ENCODE measurements at places on chromosomes 3 and 15. TPM values are rescaled to one million over a fixed set of nuclear protein-coding genes. Genes with fewer than 3 reads are reported as not detected.

The SPSB4 gene
- total RNA-seq = 35.1 TPM

DNA sequence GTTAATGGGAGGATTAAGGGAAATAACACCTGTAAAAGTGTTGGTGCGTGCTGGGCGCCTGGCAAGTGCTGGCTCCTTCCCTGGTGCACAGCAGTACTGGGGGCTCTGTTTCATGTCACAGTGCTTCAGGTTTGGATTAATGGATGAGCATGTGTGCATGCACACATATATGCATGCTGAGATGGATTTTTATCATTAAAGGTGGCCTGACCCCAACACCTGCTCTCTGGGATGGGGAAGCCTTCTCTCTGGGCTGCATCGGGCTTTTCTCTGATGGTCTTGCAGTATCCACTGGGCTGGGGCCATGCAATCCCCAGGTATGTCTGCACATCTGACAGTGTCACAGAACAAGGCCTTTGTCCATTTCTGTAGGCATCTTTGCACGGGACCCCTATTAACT is 127.5 kb upstream of the PLXNA1 start:
- no peak overlapping the region for H3K27ac ChIP-seq
- H3K36me3 ChIP-seq = peaks cover 2% of the 10 kb centered on the region
- H3K4me3 ChIP-seq = no peak overlapping the region
- DNase-seq = no peak
- peaks cover 8% of the 10 kb centered on the region for H3K4me1 ChIP-seq
- H3K27me3 ChIP-seq = no peaks in the 10 kb centered on the region

GRCh38 chr3:157199841-157200240 is 39.9 kb upstream of the CCNL1 start:
- no peaks in the 10 kb centered on the region for H3K27me3 ChIP-seq
- no peak for DNase-seq
- H3K27ac ChIP-seq = no peak overlapping the region
- H3K4me1 ChIP-seq = peaks cover 7% of the 10 kb centered on the region
- peaks cover 7% of the 10 kb centered on the region for H3K36me3 ChIP-seq
- no peak overlapping the region for H3K4me3 ChIP-seq

DNA sequence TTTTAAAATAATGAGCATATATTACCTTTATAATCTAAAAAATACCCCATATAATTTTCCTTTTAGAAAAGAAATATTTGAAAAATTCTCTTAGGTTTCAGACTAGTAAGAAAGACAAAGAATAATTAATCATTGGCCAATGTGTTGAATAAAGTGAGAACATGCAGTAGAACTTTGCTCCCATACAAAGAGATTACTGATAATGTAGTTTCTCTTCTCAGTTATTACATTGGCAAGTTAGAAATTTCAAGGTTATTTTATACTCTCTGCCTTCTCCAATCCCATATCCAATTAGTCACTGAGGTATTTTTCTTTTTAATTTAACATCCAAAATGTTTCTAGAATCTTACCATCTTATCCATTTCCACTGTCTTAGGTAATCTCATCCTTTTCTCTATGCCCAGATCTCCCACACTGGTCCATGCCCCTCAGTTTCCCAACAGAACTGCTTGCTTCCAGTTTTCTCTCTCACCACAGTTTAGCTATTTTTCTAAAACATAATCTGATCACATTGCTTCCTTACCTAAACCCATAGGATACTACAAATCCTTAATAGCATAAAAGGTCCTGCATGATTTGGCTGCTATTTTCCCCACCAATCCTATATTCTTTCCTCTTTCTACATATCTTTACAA is 10.8 kb downstream of the XRN1 start:
- H3K4me3 ChIP-seq = no peak overlapping the region
- H3K36me3 ChIP-seq = peaks cover 9% of the 10 kb centered on the region
- no peak for DNase-seq

The NCBP2 gene
- 122 TPM for total RNA-seq

The CA12 gene
- 1.1 TPM for total RNA-seq

The SLC24A5 gene
- not detected for total RNA-seq

DNA sequence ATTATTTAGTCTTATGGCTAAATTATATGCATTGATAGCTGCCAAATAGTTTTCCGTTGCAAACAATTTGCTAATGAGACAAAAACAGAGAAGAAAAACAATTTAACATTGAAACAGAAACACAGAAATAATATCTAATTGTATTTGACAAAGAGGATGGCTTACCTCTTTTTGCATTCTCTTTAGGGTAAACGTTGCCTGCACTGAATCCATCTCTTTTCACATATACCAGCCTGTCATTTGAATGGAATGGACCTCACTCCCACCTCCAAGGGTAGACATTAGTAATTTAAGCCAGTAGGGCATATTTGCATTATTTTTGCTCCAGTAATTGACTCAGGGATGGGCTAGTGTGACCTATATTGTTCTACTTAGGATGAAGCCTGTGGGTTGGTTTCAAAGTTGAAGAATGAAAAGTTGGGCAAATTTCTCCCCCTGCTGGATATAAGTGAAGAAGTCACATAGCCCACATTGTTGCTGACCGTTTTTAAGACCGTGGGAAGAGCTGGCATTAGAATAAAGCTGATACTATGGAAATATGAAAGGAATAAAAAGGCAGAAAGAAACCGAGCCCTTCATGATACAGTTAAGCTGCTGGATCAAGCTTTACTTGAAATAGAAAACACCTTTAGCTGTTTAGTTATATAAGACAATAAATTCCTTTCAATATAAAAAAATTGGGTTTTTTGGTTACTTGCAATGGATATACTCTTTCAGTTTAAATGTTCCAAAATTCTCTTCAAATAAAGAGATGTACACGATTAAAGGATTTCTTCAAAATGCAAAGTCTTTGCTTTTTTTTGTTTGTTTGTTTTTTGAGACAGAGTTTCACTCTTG is 26.9 kb downstream of the PIERCE2 start:
- no peaks in the 10 kb centered on the region for H3K27me3 ChIP-seq
- H3K36me3 ChIP-seq = peaks cover 2% of the 10 kb centered on the region
- peaks cover 5% of the 10 kb centered on the region for H3K4me1 ChIP-seq
- H3K4me3 ChIP-seq = no peak overlapping the region
- no peak overlapping the region for H3K27ac ChIP-seq

DNA sequence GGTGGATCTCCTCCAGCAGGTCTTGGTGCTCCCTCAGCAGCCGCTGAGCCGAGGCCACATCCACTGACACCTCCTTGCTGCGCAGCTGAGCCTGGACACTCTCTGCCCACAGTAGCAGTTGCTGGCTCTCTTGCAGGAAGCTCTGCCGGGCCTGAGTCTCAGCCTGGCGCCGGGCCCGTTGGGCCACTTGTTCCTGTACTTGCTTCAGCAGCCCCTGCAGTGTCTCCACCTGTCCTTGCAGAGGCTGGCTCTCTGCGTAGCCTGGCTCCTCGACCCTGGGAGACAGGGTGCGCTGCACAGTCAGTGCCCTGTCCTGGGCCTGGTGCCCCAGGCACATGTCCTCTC is 15.5 kb downstream of the SPTBN5 start:
- no peaks in the 10 kb centered on the region for H3K36me3 ChIP-seq
- no peak overlapping the region for H3K27ac ChIP-seq
- H3K4me3 ChIP-seq = no peak overlapping the region

- no peaks in the 10 kb centered on the region for H3K27me3 ChIP-seq
- no peak overlapping the region for H3K27ac ChIP-seq
- no peak overlapping the region for H3K4me3 ChIP-seq
- H3K36me3 ChIP-seq = peaks cover 2% of the 10 kb centered on the region
- H3K4me1 ChIP-seq = peaks cover 6% of the 10 kb centered on the region
Measured at GRCh38 chr3:145704020-145704419, 457.0 kb downstream of the PLOD2 start.

DNA sequence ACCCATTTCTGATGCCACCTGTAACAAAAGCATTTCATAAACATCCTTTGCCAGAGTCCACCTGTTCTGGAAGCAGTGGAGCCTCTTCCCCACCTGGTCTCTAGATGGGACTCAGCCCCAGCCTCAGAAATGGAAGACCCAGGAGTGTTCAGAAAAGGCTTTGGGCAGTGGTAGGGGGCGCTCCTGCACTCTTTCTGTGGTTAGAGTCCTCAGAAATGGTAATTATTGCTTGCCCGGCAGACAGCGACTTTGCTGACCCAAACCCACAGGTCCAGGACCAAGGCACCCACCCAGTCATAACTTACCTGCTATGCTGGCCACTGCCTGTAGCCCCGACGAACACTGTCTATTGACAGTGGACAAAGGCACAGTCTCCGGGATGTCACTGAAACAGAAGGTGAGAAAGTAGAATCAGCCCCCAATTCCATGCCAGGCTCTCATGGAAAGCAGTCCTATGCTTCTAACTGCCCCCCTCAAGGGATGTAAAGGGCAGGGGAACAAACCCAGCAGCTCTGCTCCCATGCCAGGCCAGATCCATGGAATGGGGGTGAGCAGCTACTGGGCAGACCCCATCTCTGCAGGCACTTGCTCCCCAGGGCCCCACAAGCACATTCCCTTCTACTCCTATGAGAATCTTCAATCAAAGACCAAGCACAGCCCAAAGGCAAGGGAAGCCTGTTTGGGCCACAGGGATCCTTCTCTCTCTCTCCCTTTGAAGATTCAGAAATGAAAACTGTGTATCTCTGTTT is 5.1 kb downstream of the ACAA1 start:
- peak; percentile 55 for DNase-seq
- H3K27ac ChIP-seq = no peak overlapping the region
- no peaks in the 10 kb centered on the region for H3K27me3 ChIP-seq
- peaks cover 16% of the 10 kb centered on the region for H3K4me1 ChIP-seq
- peak overlapping the region; percentile 49 for H3K4me3 ChIP-seq
- peaks cover 3% of the 10 kb centered on the region for H3K36me3 ChIP-seq

DNA sequence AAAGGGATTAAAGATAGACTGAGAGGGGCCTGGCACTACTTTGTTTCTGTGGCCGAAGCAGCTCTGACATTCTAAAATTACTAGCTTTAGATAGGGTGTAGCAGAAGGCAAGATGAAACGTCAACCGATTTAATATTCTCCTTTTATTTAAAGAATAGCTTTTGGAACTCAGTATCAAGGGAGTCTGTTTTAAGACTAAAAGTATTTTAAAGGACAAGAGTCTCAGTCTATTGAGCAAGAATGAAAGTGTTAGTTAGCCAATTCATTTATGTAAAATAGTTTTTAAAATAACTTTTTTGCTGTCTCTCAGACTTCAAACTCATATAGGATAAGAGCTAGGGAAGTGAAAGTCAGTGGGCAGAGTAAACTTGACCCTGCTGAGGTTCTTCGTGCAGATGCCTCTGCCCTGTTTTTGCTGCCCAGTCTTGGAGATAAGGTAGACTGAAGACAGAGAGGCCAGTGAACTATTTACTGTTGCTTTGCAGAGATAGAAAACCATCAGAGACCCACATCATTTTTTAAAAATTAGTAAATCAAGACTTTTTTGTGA is 1090.9 kb downstream of the ROBO2 start:
- H3K27ac ChIP-seq = no peak overlapping the region
- no peak overlapping the region for H3K4me3 ChIP-seq
- no peaks in the 10 kb centered on the region for H3K36me3 ChIP-seq
- no peak for DNase-seq
- H3K4me1 ChIP-seq = no peaks in the 10 kb centered on the region

DNA sequence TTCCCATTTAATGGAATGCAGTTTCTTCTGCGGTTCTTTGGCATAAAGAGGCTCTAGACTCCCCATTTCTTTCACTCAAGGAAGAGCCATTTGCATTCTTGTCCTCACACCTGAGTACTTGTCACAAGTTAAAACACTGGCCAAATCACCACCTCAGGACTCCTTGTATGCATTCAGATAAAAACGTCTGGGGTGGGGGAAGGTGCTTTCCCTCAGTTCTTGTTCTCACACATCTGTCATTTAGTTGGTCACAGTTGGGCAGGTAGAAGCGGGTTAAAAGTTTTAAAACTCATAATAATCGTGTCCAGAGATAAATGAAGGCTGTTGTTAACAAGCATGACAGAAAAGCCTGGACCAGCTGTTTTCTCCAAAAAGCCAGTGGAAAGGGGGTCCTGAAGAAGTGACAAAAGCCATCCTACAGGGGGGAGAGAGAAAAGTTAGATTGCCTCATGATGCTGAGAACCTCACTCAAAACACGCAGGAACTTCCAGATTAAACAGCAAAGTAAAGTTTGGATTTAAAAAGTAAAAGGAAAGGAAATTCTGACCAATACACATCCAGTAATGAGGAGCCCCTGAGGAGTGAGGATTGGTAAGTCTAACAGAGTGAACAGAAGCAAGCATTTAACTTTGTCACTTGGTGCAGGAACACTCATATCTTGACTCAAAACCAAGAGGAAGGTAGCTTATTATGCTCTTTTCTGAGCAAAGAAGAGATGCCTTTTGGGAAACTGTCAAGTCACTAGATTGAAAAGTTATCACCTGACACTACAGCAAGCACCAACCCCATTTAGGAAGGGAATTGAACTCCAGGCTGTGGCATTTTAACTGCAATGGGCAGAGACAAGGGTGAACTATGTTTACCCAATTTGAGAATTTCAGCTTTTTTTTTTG is 2.8 kb downstream of the BCL2L10 start:
- DNase-seq = no peak
- H3K36me3 ChIP-seq = no peaks in the 10 kb centered on the region
- H3K27me3 ChIP-seq = peaks cover 4% of the 10 kb centered on the region
- H3K4me3 ChIP-seq = no peak overlapping the region
- no peak overlapping the region for H3K27ac ChIP-seq

DNA sequence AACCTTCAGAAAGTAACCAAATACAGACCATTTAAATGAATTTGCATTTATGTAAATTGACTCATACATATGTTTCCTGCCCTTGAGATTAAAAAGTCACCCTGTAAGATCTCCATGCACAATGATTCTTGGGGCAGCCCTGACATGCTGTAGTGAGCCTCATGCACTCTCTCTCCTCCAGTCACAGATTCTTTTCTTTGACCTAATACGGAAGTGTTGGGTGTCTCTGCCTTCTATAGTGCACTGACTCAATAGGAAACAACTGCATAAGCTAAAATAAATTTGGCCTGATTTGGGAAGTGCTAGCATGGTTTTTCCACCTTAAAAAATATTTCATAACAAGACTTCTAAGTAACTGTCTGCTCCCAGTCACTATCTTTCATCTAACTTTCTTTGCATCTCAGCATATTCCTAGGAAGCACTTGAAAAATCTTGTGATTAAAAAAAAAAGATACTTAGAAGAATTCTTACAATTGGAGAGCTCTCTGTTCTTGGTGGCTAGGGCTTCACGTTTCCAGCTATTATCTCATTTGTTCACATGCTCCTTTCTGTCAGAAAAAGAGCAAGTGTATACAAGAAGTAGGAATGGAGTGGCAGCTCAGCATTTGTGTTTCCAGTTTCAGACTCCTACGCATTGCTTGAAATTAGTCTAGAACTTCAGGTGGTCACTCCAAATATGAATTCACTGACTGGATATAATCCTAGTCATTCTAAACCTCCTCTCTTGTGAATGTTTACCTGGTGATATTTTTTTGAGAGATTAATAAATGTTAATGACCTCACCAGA is 207.9 kb upstream of the COL8A1 start:
- no peak for DNase-seq
- H3K36me3 ChIP-seq = no peaks in the 10 kb centered on the region
- no peak overlapping the region for H3K27ac ChIP-seq
- peaks cover 3% of the 10 kb centered on the region for H3K4me1 ChIP-seq
- H3K4me3 ChIP-seq = no peak overlapping the region

The AHSG gene
- not detected for total RNA-seq

Data from neural crest cell (in vitro differentiated cells).